ENCODE measurements at places on chromosomes 2 and 18.

DNA sequence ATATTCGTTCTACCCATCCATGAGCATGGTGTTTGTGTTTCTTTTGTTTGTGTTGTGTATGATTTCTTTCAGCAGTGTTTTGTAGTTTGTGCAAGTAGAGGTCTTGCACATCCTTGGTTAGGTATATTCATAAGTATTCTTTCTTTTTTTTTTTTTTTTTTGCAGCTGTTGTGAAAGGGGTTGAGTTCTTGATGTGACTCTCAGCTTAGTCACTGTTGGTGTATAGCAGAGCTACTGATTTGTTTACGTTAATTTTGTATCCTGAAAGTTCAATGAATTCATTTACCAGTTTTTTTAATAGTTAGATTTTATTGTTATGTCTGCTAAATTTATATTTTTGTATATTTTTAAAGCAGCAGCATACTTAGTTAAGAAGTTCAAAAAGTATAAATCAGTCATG lies 834.4 kb upstream of the NRXN1 start:
- DNase-seq, result no peak

DNA sequence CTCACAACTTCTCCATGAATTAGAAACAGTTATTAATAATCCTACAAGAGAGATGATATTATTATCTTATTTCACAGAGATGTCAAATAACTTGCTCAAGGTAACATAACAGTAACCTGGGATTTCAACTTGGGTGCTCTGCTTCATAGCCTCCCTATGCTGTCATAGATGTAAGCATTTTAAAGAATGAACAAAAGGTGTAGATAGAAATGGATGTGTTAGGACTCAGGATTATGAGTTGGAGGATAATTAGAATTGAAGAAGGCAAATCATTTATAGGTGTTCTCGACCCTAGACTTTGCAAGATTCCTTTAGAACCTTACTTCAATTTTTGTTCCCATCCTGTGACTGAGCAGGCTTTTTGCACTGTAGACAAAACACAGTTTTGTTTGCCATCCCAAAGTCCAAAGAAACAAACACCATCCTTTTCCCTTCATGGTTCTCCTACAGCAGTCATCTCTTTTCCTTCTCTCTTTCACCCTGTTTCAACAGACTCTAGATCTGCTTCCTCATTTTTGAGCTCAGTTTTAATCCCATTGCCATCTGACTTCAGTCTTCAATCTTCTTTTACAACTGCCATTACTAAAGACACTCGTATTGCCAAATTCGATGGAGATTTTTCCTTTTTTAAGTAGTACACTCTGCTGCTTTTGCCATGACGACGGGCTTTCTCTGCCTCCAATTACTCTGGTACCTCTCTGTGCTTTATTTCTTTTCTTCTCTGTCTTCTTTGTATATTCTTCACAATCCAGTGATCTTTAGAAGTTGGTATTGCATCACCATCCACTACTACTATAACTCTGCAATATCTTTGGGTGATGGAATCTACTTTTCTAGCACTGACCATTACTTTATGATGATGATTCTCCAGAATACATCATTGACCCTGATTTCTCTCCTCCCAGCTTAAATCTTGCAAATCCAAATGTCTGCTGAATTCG lies 4.5 kb downstream of the HNMT start:
- no peak for DNase-seq

GRCh38 chr2:65300134-65300760 lies 72.6 kb downstream of the ACTR2 start:
- DNase-seq, result no peak

- DNase-seq, result no peak
Measured at GRCh38 chr18:27108842-27109241, 76.3 kb downstream of the CHST9 start.

DNA sequence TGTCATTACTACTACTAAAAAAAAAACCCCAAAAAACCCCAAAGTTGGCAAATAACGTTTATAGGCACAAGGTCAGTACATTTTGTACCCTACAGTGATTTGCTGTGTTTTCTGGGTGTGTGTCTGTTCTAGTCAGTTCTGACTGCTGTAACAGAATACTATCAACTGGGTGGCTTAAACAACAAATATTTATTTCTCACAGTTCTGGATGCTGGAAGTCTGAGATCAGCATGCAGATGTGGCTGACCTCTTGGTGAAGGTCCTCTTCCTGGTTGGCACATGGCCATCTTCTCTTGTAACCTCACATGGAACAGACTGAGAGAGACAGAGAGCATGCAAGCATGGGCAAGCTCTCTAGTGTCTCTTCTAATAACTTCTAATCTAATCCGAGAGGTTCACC lies 103.1 kb downstream of the CERS6 start:
- no peak for DNase-seq

DNA sequence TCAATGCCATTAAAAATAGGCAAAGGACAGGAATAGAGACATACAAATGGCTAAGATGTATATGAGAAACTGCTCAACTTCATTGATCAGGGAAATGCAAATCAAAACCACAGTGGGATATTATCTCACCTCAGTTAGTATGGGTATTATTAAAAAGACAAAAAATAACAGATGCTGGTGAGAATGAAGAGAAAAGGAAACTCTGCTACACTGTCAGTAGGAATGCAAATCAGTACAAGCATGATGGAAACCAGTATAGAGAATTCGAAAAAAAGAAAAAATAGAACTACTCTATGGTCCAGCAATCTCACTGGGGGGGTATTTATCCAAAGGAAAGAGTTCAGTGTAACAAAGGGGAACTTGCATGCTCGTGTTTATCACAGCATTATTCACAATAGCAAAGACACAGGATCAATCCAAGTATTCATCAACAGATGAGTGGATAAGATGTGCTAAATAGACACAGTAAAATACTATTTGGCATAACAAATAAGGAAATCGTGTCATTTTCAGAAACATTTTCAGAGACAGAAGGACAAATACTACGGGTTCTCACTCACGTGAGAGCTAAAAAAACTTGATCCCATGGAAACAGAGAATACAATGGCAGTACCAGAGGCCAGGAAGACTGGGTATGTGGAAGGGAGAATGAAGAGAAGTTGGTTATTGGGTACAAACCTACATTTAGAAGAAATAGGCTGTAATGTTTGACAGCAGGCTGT lies 60.6 kb downstream of the CCDC74A start:
- DNase-seq, result no peak

GRCh38 chr2:219598308-219599078 lies 836 bp downstream of the STK11IP start:
- no peak for DNase-seq

DNA sequence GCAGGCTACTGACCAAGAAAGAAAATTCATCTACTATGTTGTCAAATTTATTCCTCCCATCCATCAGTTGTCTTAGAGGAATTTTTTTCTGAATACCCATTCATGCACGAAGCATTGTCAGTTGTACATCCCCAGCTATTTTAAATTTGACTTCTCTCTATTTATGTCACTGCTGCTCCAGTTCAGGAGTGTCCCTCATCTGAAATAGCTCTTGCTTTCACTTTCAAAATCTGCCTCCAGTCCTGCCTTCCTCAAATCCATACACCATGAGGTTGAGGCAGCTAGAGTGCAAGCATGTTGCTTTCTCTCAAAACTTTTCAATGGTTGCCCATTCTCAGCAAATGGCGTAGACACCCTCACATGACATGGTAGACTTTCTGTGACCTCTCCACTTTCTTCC lies 335.4 kb upstream of the CDH2 start:
- DNase-seq, result no peak

DNA sequence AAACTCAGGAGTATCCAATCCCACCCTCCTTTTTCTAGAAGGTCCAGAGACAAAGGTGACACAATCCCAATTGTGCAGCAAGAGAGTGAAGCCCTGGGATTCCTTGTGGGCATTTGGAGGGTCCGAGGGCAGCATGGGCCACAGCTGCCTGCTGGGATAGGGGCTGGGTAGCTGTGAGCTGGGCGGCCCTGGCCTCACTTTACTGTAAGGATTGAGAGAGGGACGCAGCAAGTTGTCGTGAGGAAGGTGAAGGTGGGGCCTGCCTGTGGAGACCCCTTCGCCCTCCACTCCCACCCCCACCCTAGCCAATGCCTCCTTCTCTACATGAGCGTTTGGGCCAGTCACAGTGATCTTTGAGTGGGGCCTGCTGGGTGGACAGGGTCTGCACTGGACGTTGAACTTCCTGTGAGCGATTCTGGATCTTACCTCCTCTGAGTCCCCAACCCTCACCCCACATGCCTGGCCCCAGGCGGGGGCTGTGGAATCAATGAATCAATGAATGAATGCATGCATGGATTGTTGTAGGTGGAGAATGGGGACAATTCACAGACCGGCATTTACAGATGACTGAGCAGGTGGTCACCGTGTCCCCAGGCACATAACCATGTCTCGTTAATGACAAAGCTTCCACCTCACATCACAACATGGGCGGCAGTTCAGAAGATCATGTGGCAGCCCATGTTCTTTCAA lies 107.2 kb downstream of the INHBB start:
- DNase-seq, result no peak

DNA sequence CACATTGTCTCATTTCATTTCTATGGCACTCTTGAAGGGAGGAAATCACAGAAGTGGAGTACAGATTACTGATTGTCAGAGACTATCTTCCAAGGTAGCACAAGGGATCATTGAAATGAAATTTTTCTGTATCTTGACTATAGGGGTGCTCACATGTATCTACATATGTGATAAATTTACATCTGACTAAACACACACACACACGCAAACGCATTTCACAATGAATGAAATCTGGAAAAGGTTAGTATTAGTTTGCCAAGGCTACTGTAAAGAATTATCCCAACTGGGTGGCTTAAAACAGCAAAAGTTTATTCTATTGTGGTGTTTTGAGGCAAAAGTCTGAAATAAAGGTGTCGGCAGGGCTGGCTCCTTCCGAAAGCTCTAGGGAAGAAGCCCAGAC lies 144.6 kb downstream of the SH3BP4 start:
- DNase-seq, result no peak

DNA sequence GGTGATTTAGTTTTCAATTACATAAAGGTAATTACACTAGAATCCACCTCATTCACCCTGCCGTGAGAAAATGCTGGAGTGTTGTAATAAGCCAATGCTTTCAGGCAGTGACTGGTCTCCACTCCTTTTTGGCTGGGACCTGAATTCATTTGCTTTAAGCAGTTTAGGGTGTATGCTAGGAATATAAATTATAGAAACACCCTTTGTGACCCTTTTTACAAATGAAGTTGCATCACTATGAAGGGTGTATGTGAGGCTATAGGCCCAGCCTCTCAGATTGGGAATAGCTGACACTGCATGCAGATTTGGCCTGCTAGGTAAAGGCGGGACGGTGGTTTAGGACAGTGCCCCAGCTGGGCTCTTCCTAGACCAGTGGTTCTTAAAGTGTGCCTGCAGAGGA lies 50.8 kb upstream of the NFE2L2 start:
- no peak for DNase-seq

GRCh38 chr2:159185401-159186130 lies 100.9 kb downstream of the WDSUB1 start:
- DNase-seq, result no peak

GRCh38 chr2:23596316-23596885 lies 211.4 kb downstream of the KLHL29 start:
- DNase-seq, result peak; percentile 54

- no peak for DNase-seq
Measured at GRCh38 chr2:127348426-127349000, 39.3 kb downstream of the MAP3K2 start.

- no peak for DNase-seq
Measured at GRCh38 chr2:95023222-95023597, 2.3 kb upstream of the MAL start.

GRCh38 chr2:128520791-128521190 lies 202.1 kb upstream of the HS6ST1 start:
- DNase-seq, result no peak

DNA sequence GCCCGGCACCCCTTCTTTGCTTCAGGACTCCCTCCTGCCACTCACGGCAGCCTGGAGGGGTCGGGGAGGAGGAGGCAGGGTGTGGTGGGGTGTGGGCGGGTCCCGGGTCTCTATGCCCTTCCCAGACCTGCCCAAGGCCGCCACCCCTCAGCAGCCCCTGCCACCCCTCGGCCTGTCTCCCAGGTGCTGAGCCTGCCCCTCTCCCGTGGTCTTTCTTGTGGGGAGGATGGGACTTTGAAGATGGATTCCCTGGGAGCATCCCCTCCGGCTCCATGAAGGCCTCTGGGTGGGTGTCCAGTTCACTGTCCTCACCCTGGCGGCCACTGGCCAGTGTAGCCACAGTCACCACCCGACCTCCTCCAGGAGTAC lies 23.2 kb downstream of the KCNIP3 start:
- no peak for DNase-seq

GRCh38 chr2:100422320-100423055 lies 5.0 kb upstream of the CHST10 start:
- DNase-seq, result no peak

- no peak for DNase-seq
Measured at GRCh38 chr2:149451417-149452165, 121.2 kb downstream of the LYPD6 start.

DNA sequence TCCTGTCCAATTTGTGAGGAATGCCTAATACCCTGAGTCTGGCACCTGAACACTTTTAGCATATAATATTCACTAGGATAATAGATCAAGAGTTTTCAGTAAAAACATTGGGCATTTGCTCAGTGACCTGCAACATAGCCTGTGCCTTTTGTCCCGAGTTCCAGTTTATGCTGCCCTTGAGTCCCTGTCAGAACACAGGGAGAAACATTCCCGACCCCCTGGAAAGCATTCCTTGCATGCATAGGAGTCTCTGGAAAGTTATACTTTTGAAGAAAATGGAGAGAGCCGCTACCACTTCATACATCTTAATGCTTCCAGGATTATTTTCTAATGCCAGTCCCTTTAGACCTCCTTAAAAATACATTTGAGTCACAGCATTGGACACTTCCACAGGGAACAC lies 107.3 kb downstream of the PLCL1 start:
- no peak for DNase-seq

- DNase-seq, result no peak
Measured at GRCh38 chr18:68780802-68781635, 16.9 kb upstream of the CCDC102B start.

- no peak for DNase-seq
Measured at GRCh38 chr2:95079199-95079683, 42.4 kb downstream of the MRPS5 start.

DNA sequence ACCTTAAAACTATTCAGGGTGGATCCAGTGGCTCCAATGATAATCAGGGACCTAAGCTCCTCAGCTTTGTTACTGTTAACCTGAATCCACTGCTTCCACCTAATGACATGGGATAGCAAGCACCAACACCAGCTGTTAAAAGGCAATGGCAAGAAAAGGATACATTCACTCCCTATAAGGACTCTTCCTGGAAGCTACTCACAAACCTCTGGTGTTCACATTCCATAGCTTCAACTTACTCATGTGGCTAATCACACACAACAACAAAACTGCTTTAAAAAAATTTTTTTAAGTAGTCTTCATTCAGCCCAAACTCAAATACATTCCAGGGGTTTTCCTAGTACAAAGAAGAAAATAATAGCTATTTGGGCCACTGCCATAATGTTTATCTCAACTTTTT lies 24.5 kb downstream of the ROCK2 start:
- DNase-seq, result no peak

- no peak for DNase-seq
Measured at GRCh38 chr2:123732563-123732962, 292.5 kb upstream of the CNTNAP5 start.

DNA sequence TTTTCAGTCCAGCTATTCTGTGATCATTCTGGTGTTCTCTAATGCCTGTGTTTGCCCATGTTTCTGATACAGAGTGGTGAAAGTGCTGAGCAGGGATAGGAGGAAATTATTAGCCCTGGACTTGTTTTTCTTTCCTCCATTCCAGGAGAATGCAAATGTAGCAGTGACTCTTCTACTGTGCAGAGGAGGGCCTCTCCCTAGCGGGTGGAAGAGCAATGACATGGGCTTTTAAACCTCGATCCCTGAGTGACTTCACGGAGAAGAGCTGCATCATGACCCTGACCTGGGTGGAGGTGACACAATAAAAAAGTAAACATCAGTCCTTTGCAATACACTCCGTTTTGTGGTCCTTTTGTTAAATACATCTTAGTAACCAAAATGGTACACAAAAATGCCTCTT lies 68.0 kb upstream of the NETO1 start:
- no peak for DNase-seq

Measured in NCI-H2227 treated with DMSO at 0.1 percent for 48 hours (cell line).